ENCODE measurements at places on chromosomes 7 and 10.
A peak's percentile ranks its signal among the peaks of the same experiment; 100 is the strongest.

DNA sequence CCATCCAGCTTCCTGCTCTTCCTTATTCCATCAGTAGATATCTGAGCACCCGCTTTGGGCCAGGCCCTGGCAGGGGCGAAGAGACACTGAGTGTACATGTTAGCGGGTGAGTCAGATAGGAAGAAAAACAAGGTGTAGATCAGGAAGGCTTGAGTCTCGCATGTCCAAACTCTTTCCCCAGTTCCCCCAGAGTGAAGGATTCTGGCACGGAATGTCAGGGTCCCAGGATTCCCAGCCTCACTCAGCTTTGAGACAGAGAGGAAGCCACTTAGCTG lies 24.1 kb upstream of the CHST15 start:
- DNase-seq, result no peak

- DNase-seq, result no peak
Observed at GRCh38 chr10:119872610-119872859, at the start of gene MCMBP. MCMBP (minus strand) TSS chr10:119872843; CDS start chr10:119872584, 259 bp downstream.

DNA sequence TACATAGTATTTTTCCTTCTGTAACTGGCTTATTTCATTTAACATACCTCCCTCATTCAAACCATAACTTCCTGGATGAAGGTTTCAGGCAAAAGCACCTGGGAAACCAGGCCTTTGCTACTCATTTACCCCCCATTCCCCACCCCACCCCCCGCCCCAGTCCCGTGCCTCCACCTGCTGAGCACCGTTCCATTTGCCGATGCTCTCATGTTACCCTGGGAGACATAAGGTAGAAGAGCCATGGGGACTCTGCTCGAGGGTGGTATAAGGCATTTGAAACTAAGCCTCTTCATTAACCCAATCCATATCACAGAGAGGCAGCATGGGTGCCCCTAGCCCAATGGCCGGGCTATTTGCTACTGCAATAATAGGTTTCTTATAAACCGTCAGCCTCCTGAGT lies 22.2 kb upstream of the MCM10 start:
- DNase-seq, result no peak

- no peak for DNase-seq
Observed at GRCh38 chr10:16493884-16494536, 27.7 kb downstream of the C1QL3 start.

DNA sequence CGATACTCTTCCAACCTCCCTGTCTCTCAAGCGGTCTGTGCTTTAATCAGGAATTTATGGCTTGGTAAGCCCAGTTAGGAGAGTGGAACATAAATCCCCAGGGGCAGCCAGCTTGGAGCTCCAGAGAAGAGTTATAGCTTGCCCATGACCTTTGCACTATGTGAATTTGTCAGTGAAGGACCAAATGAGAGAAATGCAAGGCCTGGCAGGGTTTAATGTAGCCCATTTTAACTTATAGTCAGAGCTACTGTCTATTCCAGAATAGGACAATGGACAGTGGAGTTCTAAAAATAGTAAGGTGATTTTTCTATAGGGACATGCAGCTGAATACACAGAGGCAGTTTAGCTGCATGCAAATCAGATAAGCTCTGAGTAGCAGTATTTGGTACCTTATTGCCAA lies 142.6 kb upstream of the CAV2 start:
- peak; percentile 57 for DNase-seq

- no peak for DNase-seq
Observed at GRCh38 chr7:92340016-92340415, 94.2 kb downstream of the ANKIB1 start.

GRCh38 chr10:73509695-73510094 lies 13.9 kb upstream of the PPP3CB start:
- DNase-seq, result no peak

DNA sequence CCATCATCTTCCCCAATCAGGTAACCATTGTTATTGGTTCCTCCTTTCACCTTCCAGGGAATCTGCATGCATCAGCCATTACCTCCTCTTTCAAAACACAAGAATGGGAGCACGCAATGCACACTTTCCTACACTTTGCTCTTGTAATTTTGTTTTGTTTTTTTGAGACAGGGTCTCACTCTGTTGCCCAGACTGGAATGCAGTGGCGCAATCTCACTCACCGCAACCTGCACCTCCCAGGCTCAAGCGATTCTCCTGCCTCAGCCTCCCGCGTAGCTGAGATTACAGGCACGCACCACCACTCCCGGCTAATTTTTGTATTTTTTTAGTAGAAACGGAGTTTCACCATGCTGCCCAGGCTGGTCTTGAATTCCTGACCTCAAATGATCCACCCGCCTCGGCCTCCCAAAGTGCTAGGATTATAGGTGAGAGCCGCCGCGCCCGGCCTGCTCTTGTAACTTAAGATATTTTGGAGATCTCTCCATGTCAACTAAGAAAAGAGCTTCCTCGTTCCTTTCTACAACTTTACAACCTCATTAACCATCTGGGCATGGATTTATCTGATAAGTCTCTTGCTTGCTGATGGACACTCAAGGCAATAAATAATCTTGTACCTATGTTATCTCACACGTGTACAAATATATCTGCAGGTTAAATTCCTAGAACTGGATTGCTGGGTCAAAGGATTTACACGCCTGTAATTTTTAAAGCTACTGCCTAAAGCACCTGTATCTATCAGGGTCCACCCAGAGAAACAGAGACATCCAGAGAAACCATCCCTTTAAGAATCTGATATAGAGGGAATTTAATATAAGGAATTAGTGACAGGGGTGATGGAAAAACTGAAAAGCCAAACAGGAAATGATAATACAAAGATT lies 4.2 kb downstream of the CYTH3 start:
- no peak for DNase-seq

DNA sequence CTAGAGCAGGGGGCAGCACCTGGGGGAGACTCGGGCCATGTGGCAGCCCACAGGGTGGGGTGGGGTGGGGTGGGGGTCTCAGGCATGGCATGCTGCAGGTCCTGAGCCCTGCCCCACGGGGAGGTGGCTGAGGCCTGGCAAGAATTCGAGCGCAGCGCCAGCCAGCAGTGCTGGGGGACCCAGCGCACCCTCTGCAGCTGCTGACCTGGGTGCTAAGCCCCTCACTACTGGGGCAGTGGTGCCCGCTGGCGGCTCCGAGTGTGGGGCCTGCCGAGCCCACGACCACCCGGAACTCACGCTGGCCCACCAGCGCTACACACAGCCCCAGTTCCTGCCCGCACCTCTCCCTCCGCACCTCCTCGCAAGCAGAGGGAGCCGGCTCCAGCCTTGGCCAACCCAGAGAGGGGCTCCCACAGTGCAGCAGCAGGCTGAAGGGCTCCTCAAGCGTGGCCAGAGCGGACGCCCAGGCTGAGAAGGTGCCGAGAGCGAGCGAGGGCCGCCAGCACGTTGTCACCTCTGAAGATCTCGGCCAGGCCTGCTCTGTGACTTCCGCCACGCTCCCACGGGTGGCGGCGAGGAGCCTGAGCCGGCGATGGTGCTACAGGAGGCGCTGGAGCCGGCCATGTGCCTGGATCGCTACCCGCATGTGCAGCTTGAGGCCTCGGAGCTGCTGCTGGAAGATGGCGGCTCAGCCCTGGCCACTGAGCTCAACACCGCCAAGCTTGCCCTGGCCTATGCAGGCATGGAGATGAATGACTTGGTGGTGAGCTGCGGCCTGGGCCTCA lies 145.1 kb upstream of the C7orf33 start:
- no peak for DNase-seq

DNA sequence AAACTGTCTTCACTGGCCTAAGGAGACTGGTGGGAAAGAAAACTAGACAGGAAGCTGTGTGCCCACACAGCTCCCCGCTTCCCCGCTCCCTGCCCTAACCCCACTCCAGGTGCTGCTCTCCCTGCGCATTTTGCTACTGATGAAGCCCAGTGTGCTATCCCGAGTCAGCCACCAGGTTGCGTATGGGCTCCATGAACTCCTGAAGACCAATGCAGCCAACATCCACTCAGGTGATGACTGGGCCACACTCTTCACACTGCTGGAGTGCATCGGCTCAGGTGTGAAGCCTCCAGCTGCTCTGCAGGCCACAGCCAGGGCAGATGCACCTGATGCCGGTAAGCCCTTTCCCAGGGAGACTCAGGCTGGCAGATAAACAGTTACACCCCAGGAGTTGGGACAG lies 20.3 kb upstream of the NFKB2 start:
- DNase-seq, result no peak

- no peak for DNase-seq
Observed at GRCh38 chr10:22017283-22018020, 13.9 kb upstream of the DNAJC1 start.

DNA sequence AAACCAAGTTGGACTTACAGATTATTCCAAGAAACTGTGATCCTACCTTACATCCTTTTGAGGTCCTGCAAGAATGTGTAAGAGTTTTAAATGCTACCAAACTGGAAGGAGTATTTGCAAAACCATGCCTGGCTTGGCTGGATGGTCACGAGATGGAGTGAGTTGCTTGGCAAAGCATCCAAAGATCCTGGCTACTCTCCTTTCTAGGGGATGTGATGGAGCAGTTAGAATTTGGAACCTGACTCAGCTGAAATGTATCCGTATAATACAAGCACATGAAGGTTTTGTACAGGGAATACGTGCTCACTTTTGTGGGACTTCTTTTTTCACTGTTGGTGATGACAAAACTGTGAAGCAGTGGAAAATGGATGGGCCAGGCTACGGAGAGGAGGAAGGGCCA lies 13.3 kb upstream of the SYPL1 start:
- DNase-seq, result no peak

DNA sequence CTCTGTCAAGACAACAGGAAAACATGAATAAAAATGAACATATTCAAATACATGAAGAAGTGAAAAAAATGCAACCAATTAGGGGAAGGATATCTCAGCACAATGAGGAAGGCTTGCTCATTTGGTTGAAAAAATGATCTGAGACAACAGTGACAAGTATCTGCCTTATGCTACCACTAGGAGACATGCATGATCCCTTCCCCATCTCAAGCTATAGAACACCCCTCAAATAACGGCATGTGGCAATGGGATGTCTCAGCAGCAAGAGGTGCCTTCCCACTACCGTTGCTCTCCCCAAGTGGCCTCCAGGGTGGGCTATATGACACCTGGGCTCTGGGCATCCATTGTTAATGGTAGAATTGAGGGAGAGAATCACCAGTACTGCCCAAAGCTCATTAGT lies 98.1 kb upstream of the RSU1 start:
- no peak for DNase-seq

- DNase-seq, result no peak
Observed at GRCh38 chr10:90023950-90024349, 322.6 kb downstream of the KIF20B start.

DNA sequence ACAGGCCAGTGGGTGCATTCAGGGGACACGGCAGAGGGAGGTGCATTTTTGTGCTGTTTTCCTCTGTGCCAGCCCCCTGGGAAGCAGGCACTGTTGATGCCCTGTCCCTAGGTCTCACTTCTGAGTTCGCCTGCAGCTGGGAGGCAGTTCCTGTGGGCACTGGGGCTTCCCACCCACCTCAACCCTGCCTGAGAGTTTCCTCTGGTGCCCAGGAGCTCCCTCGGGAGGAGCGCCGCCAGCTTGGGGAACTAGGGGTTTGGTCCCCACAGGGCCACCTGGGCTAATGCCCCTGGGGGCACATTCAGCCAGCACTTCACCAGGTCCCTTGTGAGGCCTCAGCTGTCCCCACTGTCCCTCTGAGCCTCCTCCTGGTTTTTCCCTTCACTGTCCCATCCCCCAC lies 178.2 kb upstream of the RHEB start:
- DNase-seq, result no peak

GRCh38 chr7:157714166-157715070 lies 377.6 kb downstream of the DNAJB6 start:
- DNase-seq, result no peak

DNA sequence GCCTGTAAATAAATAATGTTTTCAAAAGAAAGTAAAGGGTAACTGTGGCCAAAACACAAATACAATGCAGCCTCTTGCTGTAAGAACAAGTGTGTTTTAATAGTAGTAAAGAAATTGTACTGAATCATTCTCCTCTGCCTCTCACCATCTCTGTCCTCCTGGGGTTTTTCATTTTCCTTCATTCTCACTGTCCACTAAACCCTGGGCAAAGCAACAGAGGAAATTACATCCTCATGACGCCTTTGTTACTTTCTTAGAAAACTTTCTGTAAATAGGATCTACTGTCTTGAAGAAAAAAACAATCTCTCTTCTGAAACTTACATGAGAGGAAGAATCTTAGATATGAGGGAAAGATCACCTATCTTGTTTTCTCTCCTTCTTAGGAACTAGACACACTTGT lies 54.6 kb downstream of the ASB4 start:
- DNase-seq, result no peak

All from COLO829 (cell line).